ENCODE measurements at places on chromosomes 3 and 15.

DNA sequence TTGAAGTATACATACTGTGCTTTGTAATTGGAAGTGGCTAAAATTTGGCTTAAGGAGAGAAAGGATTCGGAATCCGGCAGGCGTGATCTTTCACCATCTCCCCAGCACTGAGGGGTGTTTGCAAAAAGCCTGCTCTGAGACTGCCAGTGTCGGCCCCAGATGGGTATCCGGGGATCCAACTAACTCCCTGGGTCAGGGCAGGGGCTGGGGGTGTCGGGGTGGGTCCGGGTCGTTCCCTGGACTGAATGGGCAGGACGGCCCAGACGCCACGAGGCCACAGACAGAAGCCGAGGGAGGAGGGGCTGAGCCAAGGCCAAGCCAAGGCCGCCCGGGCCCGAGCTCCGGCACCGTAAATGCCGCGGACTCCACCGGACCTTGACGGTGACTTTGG, 349 bp downstream of the PPIB start:
- no peak for DNase-seq

DNA sequence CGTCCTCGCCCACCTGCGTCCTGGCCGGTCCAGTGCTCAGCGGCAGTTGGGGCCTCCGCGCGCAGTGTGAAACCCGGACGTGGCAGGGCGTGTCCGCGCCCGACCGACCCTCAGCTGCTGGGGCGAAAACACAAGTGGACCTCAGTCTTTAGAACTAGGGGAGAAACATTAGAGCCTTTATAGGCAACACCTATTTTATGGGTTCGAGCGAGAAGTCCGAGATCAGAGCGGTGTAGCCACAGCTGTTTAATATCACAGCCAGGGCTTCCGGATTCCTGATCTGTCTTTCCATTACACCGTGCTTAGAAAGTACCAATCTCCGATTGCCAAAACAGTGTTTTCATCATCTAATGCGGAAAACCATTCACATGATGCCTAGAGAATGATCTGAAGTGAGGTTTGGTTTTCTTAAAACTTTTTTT, 506 bp downstream of the RAD51 start:
- no peak for DNase-seq

GRCh38 chr3:81466201-81466560, 295.3 kb downstream of the GBE1 start:
- peak; percentile 92 for DNase-seq

DNA sequence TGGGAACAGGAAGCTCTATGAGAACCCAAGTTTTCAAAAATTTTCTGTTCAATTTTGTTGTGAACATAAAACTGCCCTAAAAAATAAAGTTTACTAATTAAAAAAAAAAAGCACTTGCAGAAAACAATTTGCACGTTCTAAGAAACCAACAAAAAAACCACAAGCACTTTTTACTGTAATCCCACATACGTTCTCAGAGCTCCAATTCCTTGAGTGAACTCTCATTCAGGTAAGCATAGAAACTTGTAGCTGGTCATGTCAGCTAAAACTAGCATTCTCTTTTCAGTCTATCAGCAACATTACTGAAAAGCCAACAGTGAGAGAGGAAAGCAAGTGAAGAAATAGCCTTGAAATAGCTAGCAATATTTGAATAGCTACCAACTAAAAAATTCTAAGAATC, 11.5 kb upstream of the TMF1 start:
- no peak for DNase-seq

DNA sequence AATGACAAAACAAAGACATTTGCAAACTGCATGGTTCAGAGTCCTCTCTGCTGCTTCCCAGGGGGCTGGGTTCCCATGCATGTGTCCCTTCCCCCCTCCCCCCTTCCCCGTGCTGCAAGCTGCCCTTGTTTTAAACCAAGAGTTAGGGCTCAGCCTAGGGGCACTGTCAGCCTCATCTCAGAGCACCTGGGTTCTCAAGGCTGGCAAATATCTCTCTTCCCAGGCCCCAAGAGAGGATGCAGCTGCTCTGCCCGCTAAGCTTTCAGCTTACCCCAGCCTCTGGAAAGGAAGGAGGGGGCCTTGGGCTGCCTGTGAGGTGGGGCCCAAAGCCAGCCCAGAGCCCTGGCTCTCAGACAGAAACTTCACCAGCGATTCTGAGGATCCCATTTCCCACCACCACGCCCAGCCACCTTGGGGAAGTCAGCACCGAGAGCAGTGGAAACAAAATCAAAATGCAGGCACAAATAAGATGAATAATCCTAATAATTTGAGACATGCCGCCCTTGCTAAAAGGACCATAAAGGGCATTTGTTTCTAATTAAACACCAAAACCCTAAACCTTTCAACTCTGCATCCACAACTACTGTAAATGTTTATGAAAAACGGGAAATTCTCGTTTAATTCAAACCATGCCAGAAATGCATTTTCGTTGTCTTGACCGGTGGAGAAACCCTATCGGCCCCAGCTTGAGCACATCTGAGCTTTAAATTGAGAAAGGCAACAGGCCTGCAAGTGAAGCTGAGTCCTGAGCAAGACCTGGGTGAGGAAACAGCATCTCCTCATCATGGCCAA, 67.7 kb upstream of the WNT5A start:
- peak; percentile 40 for DNase-seq

DNA sequence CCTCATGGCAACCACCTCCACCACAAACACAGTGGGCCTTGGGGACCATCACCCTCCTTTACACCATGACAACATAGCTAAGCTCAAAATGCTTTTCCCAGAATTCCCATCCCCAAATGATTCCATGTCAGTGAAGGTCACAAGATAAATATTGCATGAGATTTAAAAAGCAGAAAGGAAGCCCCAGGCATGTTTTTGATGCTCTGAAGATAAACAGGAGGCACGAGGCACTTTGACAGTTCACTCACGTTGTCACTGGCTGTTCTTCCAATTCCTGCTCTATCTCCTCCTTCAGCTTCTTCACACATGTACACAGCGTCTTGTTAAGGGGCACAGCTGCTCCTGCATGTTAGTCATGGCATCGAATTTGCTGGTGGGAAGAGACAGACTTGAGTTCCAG, 180.4 kb downstream of the STAC start:
- no peak for DNase-seq

DNA sequence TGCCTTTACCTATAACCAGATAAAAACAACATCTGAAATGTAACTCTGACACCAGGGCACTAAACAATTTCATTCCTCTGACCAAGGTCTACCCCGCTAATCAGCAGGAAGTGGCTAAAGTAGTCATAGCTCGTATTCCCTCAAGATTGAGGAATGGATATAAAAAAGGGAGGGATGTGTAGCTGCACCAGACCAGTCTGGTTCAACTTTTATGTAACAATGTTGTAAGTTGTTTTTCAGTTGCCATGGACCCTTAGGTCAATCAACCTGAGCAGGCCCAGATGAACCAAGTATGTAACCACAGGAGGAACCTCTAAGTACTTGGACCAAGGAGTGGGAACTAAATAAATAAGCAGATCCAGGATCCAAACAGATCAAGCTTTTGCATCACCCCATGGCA, 28.4 kb upstream of the IFT57 start:
- DNase-seq, result no peak

GRCh38 chr3:88235102-88235501, 85.3 kb downstream of the C3orf38 start:
- no peak for DNase-seq

DNA sequence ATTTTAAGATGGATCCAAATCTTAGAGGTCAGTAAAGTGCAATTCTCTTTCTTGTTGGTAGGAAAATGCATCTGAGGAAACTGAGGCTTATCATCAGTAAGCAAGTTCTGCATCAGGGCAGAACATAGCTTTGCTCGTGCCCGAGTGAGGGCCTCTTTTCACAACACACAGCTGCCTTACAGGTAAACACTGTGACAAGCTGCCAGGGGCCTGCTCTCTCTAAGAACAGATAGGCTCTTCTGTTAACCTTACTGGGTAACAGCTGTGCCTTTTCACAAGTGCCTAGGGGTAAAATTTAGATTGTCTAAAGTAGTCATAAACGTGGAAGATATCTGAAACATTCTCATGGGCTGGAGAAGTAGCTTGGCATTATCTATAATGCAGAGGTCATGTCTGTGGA, 118.1 kb downstream of the C3orf38 start:
- no peak for DNase-seq

GRCh38 chr3:136818191-136818768, 646 bp upstream of the SLC35G2 start:
- peak; percentile 66 for DNase-seq

DNA sequence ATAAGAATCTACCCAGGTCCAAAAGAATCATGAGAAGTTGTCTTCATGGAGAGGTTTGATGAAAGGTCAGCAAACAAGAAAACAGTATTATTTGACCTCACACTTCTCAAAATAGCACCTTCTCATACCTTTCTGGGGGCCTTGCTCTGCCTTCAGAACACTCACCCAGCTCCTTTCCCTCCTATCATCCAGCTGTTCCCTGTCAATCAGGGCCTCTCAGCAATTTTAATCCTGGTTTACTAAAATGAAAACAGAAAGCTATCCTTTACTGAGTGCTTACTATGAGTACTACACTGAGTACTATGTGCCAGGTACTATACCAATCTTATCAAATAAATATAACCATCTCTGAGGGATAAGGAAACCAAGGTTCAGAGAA, 138.6 kb downstream of the GAP43 start:
- DNase-seq, result peak; percentile 20

DNA sequence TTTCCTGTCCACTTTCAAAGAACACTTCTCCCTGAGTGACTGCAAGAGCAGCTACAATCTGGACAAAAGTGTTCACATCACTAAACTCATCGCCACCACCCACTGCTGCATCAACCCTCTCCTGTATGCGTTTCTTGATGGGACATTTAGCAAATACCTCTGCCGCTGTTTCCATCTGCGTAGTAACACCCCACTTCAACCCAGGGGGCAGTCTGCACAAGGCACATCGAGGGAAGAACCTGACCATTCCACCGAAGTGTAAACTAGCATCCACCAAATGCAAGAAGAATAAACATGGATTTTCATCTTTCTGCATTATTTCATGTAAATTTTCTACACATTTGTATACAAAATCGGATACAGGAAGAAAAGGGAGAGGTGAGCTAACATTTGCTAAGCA, 1.8 kb downstream of the CCRL2 start:
- DNase-seq, result no peak

DNA sequence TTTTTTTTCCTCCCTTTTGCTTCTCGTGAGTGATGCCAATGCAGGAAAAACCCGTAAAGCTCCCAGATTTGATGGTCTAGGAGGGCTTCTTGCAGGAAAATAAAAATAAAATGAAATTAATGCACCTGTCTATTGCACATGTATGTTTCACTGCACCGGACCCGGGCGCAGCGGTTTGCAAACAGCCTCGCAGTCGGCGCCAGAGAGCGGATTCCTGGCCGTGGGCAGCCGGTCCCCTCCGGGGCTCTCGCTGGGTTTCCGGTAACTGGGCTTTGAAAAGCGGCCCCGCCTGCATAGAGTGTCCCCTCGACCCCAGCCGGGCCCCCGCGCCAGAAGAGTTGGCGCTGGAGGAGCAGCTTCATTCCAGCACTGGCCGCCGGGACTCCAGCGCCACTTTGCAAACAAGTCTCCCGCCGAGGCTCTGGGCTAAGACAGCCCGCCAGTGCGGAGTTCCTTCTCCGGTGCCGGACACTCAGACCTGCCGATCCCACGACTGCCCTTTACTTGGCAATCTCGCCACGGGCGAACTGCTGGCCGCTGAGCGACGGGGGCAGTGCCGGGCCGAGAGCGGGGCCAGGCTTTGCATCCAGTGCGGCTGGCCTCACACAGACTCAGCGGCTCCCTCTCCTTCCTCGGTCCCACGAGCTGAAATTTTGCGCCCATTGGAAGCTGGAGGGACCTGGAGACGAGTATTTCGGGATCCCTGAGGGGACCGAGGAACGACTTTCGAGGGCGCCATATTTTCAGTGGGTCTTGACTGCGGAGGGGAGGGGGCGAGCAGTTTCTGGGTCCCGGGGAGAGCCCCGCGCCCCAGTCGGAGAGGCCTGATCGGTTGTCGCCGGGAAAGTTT, 225.9 kb upstream of the C2CD4B start:
- DNase-seq, result peak; percentile 65

- DNase-seq, result no peak
These were observed 92.4 kb downstream of the OXNAD1 start for GRCh38 chr3:16357186-16358121.

DNA sequence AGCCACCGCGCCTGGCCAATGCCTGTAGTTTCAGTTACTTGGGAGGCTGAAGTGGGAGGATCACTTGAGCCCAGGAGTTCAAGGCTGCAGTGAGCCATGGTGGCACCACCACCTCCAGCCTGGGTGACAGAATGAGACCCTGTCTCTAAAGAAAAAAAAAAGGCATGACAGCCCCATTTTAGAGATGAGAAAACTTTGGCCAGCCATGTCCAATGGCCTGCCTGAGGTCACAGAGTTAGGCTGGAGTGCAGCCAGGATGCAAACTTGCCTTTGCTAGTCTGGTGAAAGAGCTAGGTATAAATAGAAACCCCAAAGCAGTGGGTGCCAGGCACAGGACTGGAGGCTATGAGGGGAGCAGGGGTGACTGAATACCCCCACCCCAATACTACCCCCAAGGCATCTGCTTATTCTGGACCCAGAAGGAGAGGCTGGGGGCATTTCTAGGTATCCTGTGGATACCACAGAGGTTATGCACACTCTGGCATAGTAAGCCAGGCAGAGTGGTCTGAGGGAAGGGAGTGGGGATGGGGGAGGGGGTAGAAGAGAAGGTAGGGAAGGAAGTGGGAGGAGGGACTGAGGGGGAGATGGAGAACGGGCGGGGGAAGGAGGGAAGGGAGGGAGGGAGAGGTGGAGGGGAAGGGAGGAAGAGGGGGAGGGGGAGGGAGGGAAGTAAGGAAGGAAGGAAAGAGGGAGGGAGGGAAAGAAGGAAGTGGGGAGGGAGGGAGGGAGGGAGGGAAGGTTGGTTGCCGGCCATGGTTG, 16.2 kb upstream of the C15orf39 start:
- DNase-seq, result no peak

GRCh38 chr3:76585794-76586392, 454.0 kb upstream of the ROBO2 start:
- peak; percentile 40 for DNase-seq

GRCh38 chr3:60322298-60322856, 928.9 kb downstream of the FHIT start:
- DNase-seq, result no peak

DNA sequence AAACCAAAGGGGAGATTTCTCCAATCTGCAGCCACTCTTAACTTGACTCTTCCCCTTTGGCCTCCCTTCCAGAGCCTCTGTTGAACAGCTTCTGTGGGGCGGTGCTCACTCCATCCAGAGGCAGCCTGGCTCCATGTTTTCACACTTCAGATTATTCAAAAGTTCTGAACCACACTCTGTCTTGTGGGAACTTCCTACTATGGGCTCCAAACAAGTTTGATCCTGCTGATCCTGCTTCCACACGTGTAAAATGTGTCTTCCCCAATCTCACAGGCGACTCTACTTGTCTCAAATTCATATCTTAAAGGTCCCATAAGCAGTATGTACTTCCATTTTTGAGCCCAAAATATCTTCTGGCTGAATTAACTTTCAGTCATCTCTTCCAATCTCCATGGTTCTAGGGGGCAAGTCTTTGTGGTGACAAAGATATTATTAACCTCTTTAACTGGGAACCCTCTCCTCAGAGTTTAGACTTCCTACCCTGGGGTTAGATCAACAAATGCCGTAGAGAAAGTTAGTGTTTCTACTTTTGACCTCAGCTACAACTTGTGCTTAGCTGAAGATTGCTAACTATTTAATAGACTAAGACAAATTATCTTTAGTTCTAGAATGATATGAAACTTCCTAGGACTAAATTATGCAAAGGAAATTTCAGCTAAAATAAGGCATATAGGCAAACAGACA, 176.3 kb upstream of the BCL6 start:
- DNase-seq, result no peak

- DNase-seq, result no peak
These were observed 94.7 kb downstream of the STAG1 start for GRCh38 chr3:136657526-136657925.
